ENCODE measurements at places on chromosomes 11 and 22. TPM values are rescaled to one million over a fixed set of nuclear protein-coding genes. Genes with fewer than 3 reads are reported as not detected.

Gene MS4A13
- not detected for total RNA-seq

Gene LYVE1
- 77.2 TPM for total RNA-seq

Gene HBG2
- not detected for total RNA-seq

Gene ANKRD49
- total RNA-seq = 4.6 TPM

Gene TTC38
- total RNA-seq = 24.1 TPM

All from Right ventricle myocardium superior (tissue), 1 donor.